Sciatic nerve (tissue), 2 donors: ENCODE measurements at places on chromosomes 12 and 14. TPM values are rescaled to one million over a fixed set of nuclear protein-coding genes. Genes with fewer than 3 reads are reported as not detected.

Gene LRTM2
- total RNA-seq, result not detected

Gene SDR9C7
- 0.18 TPM for total RNA-seq

Gene KRT6A
- not detected for total RNA-seq

Gene SLC17A8
- not detected for total RNA-seq

Gene CISTR
- not detected for total RNA-seq

Gene CIROP
- total RNA-seq, result not detected

GRCh38 chr12:49948866-49949845 lies 1.4 kb upstream of the AQP2 start:
- peak; percentile 28 for DNase-seq

DNA sequence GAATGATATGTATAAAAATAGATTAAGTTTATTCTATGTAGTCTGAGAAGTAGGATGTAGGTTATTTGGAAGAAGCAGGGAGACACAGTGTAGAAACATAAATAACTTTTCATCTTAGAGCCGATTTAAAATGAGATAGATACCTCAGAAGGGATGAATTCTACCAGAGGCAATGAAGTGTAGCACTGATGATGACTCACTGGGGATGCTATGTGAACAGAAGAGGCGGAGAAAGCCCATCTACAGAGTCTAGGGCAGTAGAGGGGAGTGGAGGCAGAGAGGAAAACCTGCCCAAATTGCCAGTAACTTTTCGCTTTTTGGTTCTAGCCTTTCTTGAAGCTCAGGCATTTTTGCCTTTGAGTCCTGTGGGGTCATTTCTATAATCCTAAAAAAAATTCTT lies 451.8 kb downstream of the ATP23 start:
- DNase-seq, result no peak

GRCh38 chr12:68411371-68411770 lies 79.2 kb upstream of the MDM1 start:
- no peak for DNase-seq

- no peak for DNase-seq
These were observed 12.8 kb downstream of the SOCS2 start for GRCh38 chr12:93585247-93585646.

GRCh38 chr14:76126076-76126475 lies 25.6 kb upstream of the GPATCH2L start:
- no peak for DNase-seq

- DNase-seq, result no peak
These were observed 936 bp downstream of the AKT1 start for GRCh38 chr14:104794631-104794992.
